ENCODE measurements at places on chromosomes 13 and 19.

GRCh38 chr13:30607908-30608307 is 9.8 kb upstream of the USPL1 start:
- no peak for DNase-seq

DNA sequence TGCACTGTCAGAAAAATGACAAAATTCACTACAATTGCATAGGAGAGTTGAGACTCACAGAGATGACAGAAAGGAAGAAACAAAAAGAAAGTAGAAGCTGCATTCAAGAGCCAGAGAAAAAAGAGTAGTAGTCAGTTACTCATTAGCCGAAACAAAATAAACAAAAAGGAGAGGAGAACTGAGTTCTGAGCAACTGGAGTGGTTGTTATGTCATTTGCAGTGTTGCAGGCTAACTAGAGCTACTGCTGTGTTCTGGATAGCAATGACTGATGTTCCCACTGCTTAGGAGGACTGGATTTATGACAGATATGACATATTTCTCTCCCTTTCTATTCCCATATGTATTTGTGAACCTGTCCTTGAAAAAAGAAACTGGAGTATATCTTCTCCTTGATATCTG is 482.6 kb downstream of the RFC3 start:
- DNase-seq: no peak

DNA sequence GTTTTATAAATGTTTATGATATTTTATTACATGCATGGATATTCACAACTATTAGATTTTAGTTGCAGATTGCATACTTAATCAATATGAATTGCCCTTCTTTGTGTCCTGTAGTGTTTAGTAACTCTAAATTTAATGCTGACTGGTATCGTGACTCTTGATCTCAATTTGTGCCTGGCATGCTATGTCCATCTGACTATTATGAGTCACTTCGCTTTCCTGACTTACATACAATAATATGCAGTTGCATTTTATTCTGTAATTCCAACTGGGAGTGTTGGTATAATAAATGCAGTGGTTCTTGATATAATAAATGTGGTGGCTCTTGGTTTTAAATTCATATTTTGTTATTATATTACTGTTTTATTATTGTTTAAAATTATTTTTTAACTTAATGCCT is 277.5 kb downstream of the LIG4 start:
- no peak for DNase-seq

DNA sequence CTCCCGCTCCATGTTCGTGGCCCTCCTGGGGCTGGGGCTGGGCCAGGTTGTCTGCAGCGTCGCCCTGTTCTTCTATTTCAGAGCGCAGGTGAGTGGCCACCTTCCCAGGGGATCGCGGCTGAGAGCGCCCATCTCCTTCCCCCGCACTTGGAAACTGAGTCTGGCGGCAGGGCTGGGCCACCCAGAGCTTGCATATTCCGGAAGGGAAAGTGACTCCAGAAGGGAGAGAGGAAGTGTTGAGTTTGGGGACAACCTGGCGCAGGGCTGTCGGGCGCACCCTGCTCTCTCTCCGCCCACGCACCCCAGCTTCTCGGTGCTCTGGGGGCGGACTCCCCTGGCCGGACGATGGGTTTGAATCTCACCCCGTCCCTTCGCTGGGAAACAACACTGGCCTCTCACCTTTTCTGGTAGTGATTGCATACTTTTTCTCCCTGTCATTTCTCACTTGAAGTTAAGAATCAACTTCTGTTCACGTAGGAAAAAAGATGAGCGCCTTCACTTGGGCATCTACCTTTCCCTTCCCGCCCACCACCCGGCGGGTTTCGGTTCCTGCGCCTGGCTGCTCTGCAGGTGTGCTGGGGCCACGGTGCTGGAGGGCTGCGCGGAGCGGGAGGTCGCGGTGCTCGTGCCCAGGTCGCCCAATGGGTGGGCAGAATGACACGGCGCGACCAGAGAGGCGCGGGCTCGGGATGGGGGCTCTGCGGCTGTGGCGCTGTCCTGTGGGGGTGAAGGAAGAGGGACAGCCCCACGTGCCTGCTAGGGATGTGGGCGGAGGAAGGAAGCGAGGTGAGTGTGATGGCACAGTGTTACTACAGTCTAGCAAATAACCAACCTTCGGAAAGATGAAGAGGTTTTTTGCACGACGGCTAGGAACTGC is 721 bp downstream of the TNFSF11 start:
- DNase-seq: no peak

DNA sequence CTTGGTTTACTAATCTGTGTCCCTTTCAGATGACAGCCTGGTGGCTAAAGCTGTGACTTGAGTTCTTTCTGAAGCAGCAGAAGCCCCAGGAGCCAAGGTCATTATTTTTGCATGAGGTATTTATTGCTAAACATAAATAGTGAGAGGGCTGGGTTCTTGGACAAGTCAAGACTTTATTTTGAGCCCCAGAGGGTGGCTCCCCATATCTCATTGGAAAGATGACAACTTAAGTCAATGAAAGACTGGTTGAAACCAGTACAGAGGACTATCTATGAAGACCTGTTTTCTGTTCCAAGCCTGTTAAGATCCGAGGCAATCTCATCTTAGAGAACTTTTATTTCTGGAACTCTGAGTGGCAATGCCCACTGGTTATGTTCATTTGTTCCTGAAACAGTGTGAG is 14.4 kb upstream of the ERICH6B start:
- DNase-seq: no peak

DNA sequence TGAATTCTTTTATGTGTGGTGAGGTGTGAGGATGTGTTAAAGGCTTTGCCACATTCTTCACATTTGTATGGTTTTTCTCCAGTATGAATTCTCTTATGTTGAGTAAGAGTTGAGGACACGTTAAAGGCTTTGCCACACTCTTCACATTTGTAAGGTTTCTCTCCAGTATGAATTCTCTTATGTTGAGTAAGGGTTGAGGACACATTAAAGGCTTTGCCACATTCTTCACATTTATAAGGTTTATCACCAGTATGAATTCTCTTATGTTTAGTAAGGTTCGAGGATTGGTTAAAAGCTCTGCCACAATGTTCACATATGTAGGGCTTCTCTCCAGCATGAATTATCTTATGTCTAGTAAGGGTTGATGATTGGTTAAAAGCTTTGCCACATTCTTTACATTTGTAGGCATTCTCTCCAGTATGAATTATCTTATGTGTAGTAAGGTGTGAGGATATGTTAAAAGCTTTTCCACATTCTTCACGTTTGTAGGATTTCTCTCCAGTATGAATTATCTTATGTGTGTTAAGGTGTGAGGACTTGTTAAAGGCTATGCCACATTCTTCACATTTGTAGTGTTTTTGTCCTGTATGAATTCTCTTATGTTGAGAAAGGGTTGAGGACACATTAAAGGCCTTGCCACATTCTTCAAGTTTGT is 27.1 kb downstream of the ZNF724 start:
- no peak for DNase-seq

Data from ascending aorta (tissue), 2 donors.